ENCODE measurements at places on chromosomes 13 and 19. TPM values are rescaled to one million over a fixed set of nuclear protein-coding genes. Genes with fewer than 3 reads are reported as not detected.

DNA sequence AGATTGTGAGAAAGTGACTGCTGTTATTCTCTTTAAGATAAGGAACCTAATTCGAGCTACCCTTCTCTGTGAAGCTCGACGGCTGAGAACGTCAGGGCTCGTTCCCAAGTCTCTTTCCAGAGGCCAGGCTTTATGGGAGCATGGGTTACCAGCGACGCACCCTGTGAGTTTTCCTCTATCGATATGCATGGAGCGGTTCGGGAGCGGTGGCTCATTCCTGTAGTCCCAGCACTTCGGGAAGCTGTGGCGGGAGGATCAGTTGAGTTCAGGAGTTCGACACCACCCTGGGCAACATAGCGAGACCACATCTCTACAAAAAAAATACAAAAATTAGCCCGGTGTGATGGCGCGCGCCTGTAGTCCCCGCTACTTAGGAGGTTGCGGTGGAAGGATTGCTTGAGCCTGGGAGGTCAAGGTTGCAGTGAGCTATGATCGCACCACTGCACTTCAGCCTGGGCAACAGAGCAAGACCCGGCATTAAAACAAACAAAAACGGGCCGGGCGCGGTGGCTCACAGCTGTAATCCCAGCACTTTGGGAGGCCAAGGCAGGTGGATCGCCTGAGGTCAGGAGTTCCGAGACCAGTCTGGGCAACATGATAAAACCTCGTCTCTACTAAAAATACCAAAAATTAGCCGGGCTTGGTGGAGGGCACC, 681 bp upstream of the ZNF606 start:
- DNase-seq: no peak

DNA sequence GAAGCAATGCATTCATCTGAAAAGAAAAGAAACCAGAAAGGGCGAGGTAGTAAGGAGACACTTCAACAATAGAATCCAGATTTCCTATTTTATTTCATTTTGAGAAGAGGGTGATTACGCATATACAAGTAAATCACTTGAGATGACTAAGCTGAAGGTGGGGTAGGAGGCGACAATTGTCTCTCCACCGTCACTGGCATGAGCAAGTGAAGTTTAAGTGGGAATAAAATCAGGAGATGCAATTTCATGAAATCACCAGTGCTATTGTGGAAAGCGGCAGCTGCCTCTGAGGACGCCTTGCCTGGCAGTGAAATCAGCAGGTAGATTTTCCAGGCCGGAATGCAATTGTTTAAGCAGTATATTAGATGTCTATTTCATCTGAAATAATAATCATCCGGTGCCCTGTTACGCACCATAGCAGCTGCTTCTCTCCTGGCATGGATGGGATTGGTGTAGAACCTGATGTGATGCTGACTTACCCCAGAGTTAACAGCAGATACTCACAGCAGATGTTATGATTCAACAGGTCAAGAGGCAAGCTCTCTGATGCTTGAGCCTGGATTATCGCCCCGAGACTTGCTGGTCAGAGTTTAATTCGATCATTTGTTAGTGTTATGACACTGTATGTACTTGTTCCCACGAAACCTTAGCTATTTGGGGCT, 64.3 kb downstream of the RASL11A start:
- DNase-seq: no peak

DNA sequence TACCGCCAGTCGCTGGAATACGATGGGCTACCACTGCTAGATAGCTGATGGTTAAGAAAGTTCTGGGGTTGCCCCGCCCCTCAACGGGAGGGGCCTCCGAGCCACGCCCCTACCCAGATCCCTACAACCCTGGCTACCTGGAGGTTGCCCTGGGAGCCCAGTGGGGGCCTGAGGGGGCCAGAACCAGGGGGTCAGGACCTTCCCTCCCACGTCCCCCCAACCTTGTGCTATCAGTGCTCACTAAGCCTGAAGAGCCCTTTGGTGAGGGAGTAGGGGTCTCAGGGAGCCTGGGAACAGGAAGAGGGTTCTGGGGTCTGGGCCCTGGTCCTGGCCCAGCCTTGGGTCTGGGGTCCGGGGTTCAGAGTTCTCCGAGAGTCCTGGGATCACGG, 8.9 kb downstream of the OCEL1 start:
- peak; percentile 58 for DNase-seq

DNA sequence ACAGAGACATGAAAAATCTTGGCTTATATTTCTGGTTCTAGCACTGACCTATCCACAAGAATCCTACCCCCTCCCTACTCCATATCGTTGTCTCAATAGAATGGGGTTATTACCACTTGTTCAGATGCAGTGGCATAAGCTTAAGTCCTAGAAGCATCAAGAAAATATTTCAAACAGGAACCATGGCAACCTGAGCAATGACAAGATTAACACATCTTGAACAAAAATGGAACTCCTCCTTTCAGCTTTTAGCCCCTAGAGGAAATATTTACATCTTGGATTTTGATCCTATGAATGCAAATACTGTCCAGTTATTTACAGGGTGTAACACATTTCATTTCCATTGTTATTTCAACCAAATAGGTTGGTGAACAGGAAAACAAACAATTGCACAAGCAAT, 46.1 kb upstream of the TSC22D1 start:
- no peak for DNase-seq

- DNase-seq: peak; percentile 61
Observed at GRCh38 chr19:33064458-33064791, 263 bp downstream of the RHPN2 start.

DNA sequence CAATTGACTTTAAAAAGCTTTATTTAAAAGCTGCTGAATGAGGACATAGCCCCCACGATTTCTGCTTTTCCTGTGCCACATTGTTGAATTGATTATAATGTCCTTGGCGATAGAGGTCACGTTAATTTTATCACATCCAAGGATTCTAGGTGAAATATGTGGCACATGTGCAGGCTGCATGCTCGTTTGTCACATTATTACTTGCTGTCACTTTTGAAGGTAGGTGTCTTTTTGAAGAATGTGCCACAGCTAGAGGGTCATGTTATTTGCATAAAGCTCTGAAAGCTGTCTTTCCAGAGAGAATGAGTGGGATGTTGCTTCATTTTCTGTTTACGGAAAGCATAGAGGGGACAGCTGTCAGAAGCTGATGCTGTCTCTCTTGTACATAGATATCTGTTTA, 927.6 kb upstream of the ATXN8OS start:
- DNase-seq: no peak

DNA sequence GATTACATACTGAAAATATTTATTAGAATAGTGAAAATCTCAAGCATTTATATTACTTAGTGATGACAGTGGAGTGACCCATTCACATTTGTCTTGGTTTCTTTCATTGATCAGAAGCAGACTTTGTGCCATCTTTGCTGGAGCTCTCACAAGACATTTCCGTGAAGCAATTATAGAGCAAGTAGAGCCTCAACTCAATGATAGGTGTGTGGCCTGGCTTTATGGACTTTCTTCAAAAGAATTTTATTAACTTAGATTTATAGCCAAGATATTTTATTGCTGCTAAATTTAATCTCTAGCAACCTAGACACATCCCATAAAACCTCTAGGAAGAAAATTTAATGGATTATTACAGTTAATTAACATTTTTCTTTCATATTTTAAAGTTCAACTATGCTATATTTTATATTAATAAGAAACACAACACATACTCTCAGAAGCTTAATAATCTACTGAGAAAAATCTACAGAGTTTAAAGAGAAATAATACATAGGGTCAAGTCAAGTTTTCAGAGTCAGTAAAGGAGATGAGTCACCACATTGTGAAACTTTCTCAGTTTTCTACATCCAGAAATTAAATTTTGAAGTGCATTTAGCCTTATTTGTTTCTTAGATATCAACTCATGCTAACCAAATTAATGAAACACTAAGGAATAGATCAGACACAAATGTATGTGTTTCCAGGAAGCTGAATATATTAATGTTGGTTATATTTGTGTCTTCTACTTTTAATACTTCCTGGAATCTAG, 160.5 kb downstream of the LACC1 start:
- DNase-seq: no peak

DNA sequence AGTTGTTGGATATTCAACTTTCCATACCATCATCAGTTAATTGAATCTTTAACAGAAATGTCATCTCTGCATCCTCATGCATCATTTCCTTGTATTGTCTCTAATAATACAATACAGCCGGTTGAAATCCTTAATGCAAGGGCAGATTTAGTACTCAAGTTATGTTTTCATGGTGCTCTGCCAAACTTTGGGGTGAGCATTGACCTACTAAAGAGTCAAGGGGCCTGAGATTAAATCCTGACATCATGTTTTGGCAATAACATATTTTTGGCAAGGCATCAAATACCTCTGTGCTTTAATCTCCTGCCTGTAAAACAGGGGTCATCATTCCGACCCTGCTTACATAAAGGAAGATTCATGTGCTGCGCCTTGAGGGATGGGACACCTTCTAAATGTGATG, 42.7 kb upstream of the ABCC4 start:
- no peak for DNase-seq

GRCh38 chr13:52652980-52653303, 306 bp downstream of the SUGT1 start:
- DNase-seq: no peak

DNA sequence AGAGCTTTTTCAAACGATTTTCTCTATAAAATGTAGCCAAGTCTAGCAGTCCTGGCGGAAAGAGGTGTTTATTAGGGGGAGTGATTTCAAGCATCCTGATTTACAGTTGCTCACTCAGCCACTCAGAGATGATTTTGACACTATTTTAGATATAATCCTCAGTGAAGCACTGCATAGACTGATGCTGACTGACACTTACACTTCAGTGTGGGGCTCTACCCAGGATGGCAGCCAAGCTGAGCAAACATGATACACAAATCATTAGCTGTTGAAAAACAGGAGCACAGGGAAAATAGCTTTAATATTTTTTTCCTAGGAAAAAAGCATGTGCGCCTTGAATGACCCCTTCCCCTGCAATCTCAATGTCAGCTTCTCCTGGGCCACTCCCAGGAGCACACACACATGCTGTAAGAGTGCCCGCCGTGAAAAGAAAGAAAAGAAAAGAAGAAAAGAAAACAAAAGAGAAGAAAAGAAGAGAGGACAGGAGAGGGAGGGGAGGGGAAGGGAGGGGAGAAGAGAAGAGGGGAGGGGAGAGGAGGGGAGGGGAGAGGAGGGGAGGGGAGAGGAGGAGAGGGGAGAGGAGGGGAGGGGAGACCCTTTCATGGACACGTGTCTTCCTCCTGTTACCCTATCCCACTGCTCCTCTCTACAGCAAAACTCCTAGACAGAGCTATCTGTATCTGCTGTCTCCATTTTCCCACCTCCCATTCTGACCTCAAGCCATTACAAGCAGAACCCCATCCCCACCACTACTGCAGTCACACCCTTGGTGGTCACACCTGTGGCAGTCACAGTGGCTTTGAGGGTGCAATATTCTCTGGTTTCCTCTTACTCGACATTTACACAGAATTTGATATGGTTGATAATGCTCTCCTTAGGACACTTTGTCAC, 36.4 kb downstream of the RCBTB2 start:
- no peak for DNase-seq

DNA sequence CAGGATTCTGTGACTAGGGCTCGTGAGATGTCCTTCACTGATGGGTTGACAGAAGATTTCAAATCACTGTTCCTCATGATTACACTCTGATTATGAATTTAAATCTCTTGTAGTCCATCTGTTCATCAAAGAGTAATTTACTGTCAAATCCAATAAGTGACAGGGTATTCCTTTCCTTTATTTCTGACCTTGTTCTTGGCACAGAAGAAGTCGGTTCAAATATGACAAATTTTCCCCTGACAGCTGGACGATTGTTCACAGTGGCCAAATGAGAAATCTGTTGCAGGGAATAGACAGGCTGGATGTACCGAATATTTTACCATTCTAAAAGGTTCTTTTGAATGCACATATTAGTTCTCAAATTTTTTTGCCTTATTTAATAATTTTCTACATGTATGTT, 767.3 kb upstream of the GPC6 start:
- no peak for DNase-seq

DNA sequence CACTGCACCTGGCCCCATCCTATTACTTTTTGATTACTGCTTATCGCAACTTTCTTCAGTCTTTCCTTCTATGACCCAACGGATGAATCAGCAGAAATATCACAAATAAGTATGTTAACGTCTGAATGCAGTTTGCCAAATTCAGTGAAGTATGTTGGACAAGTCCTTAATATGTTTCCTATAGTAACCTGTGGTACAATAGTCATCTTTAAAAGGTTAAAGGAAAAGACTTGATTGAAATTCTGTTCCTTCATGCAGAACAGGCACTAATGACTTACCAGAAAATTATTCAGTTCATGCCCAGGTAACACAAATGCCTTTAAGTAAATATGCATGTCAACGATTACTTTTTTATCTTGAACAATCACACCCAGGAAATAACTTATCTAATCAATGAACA, 242.6 kb downstream of the KCTD12 start:
- DNase-seq: no peak

DNA sequence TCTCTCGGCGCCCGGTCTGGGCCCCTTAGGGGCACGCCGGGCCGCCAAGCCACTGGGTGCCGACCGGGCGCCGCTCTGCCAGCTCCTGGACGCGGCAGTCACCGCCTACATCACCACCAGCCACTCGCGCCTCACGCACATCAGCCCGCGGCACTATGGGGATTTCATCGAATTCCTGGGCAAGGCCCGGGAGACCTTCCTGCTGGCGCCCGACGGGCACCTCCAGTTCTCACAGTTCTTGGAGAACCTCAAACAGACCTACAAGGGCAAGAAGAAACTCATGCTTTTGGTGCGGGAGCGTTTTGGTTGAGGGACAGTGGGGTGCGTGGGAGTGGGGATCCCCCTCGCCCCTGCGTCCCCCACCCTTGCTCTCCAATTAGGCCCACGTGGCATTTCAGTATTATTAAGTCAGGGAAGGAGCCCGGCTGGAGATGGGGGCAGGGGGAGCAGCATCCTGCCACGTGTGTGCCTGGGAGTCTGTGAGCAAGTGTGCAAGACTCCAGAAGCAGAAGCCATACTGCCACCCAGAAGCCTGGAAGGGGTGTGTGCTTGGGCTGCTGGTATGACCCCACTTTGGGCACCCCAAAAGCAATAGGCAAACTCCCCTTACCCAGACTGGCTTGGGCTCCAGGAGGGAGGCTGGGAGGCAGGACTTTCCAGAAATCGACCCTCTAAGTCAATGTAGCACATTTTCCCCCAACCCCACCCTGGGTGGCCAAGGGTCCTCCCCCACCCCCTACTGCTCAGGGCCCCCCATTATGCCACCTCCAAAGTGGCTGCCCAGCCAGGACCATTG, 35.7 kb downstream of the ZSWIM4 start:
- DNase-seq: no peak

GRCh38 chr19:3671680-3672574, 28.3 kb downstream of the PIP5K1C start:
- DNase-seq: no peak

- no peak for DNase-seq
Observed at GRCh38 chr19:40356681-40357595, 8.4 kb downstream of the PLD3 start.

- DNase-seq: no peak
Observed at GRCh38 chr19:2732883-2733282, 6.9 kb downstream of the SLC39A3 start.

The PRODH2 gene
- total RNA-seq: 0.99 TPM

The HIF3A gene
- 24.4 TPM for total RNA-seq

The RYR1 gene
- 1.0 TPM for total RNA-seq

The MBD3L2 gene
- not detected for total RNA-seq

The DPF1 gene
- total RNA-seq: not detected

The PSG3 gene
- total RNA-seq: not detected
